ENCODE measurements at places on chromosomes 16 and 17.

- peak; percentile 17 for DNase-seq
These were observed 191.8 kb downstream of the PRKCA start for GRCh38 chr17:66494023-66494803.

GRCh38 chr17:81028506-81028858, 6.5 kb upstream of the BAIAP2 start:
- DNase-seq, result no peak

DNA sequence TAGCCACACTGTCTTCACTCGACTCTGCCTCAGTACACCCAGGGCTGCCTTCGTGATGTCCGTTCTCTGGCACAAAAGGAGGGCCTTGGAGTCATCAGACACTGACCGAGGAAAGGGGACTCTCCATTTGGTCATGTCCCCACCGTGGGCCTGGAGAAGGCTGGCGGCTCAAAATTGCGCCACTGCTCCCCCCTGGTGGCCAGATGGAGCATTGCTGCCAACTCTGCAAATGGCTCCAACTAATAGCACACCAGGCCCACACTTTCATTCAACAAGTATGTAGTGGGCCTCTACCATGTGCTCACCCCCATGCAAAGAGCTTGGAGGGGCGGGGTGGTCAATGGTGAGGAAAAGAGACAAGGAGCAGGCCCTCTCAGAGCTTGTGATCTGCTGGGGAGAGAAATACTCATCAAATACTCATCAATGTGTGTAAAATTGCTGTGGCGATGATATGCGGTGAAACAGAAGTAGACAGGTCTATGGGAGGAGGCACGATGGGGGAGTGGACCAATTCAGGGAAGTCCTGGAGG, 5.2 kb upstream of the GRIN2C start:
- DNase-seq, result peak; percentile 80

- no peak for DNase-seq
These were observed 45.2 kb downstream of the RNF112 start for GRCh38 chr17:19456016-19456927.

DNA sequence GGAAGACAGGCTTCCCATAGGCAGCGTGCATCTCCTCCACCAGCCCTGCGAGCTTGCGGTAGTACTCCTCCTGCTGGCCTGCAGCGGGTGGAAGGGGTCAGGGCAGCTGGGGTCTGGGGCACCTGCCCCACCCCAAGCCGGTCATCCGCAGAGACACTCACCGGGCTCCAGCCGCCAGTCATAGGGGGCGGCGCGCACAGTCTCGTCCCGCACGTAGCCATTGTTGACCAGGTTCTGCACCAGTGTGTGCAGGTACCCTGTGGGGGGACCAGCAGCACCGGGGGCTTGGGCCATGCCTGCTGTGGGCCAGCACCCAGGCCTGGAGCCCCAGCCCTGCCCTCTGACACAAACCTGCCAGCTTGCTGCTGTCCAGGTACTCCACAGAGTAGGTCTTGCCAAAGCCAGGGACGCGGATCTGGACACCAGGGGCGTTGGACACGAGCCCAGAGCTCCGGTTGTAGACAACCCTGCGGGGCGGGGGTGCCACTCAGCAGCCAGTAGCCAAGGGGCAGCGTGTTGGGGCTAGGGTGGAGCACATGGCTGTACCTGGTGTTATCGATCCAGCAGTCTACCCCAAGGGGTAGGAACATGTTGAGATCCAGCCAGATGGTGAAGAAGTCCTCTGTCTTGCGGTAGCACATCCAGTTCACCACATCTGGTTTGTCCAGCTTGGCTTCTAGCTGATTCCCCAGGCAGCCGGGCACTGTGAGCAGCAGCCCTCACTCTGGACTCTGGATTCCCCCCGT, 1.2 kb downstream of the LCAT start:
- no peak for DNase-seq

DNA sequence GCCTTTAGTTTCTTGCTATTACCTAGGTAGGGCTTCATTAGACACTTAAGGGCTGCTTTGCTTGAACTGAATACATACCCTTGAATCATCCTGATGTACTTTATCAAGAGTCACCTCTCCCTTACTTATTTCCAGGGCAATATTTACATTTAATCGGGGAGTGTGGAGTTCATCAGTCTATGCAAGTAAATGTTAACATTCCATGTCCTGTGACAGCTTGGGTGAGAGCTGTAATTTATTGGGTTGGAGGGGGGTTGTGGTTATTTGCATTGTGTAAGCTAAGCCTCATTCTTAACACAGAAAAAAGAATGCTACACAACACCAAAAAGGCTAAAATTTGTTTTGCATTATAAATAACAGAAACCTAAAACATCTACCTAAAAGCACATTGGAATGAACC, 16.7 kb downstream of the KCNJ16 start:
- DNase-seq, result no peak

DNA sequence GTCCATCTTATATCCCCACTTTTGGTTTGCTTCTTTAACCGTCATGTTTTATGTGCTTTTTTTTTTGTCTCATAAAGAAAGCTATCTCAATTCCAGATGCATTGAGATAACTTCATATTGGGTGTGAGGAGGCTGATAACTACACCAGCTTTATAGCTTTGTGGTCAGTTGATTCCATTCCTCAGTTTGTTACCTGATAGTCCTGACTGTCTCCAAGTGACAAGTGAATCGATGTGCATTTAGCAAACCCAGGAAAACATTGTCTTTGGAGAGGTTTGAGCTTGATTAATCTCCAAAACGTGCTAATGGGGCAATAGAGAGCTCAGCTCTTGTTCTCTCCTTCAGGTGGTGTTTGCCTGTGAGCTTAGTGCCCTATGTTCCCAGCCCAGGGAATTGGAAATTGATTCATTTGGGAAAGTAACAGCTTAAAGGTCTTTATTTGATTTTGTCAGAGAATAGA, 22.7 kb downstream of the HS3ST3B1 start:
- DNase-seq, result no peak

GRCh38 chr16:50940275-50940854, 198.5 kb downstream of the CYLD start:
- DNase-seq, result no peak

DNA sequence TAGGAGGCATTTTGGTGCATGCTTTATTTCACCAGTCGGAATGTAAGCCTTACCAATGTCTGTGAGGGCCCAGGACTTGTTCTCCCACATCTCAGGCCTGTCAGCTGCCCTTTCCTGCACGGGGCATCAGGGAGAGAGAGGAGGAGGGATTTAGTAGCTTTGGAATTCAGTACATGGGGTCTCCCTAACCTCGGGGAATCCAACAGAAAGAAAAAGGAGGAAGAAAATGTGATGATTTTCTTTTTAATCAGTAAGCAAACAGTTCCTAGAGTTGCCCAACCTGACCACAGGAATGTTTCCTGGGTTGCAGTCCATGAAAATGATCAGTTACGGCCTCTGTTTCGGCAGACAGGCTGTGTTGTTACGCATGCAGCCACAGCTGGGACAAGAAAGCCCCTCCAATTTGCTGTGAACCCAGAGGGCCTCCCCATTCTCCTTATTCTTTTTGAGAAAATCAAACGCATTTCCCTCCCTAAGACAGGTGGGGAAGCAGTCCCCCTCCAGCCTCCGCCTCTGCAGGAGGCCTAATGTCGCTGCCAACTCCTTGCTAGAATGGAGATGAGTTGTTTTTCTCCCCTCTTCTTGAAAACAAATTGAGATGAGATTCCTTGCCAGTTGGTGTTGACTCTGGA, 53.1 kb upstream of the TANGO6 start:
- DNase-seq, result no peak

DNA sequence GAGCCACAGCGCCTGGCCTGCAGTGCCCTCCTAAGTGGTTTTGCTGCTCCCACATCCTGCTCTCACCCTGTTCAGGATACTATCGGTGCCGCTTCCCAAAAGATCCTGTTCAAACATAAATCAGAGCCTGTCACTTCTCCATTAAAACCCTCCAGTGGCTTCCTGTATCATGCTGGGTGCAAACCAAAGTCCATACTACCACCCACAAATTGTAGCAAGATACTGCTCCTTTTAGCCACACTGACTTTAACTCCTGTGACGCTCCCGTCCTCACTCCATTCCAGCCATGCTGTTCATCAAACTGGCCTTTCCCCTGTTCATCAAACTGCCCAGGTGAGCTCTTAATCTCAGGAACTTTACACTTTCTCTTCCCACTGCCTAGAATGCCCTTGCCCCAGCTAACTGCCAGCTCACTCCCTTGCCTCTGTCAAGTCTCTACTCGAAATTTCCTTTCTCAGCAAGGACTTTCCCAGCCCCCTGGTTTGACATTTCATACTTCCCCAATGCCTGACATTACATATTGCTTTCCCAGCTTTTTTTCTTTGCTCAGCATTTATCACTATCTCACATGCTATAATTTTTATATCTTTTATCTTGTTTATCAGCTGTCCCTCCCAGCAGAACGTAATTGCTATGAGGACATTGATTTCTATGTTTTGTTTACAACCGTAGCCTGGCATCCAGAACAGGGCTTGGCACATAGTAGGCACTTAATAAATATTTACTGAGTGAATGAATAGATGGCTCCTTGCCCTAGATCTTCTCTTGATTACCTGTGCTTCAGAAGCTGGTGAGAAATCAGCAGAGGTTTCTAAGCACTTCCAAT, 44.3 kb upstream of the SMURF2 start:
- DNase-seq, result no peak

DNA sequence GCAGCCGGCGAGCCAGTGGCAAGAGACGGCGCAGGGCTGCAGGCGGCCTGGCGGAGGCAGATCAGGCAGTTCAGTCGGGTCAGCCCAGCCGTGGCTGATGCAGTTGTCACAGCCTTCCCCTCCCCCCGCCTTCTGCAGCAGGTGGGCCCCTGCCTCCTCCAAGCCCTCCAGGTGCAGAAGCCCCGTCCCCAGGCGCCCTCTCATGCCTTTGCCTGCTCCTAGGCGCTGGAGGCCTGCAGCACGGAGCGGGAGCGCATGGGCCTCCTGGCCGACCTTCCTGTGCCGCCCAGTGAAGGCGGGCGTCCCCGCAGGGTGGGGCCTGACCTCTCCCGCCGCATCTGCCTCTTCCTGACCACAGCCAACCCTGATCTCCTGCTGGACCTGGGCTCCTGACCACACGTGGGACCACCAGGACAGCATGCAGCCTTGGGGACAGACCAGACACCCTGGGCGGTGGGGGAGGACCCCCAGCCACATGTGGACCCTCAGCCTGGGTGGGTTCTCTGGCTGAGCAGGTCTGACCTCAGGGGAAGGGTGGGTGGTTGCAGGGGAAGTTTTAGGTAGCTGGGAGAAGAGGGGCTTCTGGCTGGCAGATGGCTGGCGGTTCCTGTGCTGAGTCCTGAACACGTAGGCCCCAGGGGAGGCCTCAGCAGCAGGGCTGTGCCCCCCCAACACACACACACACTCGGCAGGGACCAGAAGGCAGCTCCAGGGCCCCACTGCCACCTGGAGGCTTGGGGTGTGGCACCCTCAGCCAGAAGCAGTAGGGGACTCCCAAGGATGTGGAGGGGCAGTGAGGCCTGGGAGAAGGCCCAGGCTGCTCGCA, 3.1 kb upstream of the MRPS34 start:
- DNase-seq, result no peak

GRCh38 chr17:35930211-35931065, at the start of gene RDM1:
RDM1 (minus strand) TSS chr17:35930773; CDS start chr17:35930727, 46 bp downstream.
- peak; percentile 70 for DNase-seq

DNA sequence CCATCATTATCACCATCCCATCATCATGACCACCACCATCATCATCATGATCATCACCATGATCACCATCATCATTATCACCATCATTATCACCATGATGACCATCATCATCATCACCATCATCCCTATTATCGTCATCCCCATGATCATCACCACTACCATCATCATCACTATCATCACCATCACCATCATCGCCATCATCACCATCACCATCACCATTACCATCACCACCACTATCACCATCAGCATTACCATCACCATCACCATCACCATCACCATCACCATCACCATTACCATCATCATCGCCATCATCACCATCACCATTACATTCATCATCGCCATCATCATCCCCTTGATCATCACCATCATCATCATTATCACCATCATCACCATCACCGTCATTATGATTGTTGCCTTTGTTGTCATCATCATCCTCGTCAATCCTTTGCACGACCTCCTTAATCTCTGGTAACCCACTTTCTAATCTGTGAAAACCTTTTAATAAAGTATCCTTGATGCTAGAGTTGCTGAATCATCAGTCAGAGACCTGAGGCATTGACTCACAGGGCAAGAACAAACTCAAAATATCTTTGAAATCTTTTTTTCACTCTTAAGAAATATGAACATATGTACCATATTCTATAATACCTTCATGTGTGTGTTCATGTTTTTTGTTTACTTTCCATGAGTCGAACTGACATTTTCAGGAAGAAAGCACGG, 116.3 kb upstream of the FOXF1 start:
- DNase-seq, result no peak

DNA sequence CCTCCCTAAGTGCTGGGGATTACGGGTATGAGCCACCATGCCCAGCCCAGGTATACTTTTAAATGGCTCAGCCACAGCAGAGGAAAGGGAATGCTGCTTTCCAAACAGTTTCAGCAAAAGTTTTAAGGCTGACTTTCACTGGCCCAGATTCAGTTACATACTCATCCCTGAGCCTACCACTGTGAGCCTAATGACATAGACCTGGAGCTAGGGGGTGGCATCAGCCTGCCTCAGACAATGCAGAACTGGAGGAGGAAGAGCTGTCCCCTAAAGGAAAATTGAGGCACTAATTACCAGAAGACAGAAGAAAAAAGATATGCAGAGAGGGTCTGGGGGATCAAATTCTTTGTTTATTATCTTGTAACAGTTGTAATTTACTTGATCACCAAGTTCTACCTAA, 43.9 kb downstream of the HS3ST4 start:
- DNase-seq, result no peak

DNA sequence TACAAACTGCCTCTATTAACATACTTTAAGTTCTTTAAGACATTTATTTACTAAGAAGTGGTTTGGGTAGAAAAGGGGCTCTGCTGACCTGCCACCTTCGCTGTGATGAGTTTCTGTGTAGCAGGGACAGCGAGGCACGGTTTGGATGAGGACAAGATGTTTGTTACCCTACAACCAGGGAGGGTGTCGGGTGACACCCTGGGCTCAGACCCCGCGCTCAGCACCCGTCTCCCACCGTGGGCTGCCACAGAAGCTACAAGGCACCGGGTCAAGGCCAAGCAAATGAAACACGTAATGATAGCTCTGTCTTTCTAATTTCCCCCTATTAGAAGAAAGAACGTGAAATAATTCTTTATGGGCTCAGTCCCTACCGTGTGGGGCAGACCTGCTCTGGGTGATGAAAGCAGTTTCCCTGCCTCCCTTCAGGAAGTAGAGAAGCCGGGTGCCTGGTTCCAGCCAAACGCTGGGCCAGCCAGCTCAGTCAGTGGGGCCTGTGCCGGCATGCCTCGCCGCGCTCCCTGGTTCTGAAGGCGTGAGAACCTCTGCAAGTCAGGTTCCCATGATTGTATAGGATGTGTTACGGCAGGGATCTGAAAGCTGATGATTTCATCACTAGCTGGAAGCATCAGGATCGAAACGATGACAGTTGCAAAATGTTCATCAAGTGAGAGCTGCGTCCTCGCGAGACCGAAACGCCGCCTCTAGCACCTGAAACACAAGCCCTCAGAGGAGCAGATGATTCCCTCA, 3.9 kb downstream of the ZNF750 start:
- DNase-seq, result no peak

- peak; percentile 26 for DNase-seq
These were observed 294.5 kb downstream of the SNX29 start for GRCh38 chr16:12271006-12271405.

- DNase-seq, result peak; percentile 74
These were observed 3.8 kb upstream of the TAC4 start for GRCh38 chr17:49851387-49852291.
